ENCODE measurements at places on chromosomes 7 and 10. TPM values are rescaled to one million over a fixed set of nuclear protein-coding genes. Genes with fewer than 3 reads are reported as not detected.

The IGFBP1 gene
- total RNA-seq: not detected

The ADARB2 gene
- total RNA-seq: not detected

The OPN1SW gene
- total RNA-seq: not detected

The FAM20C gene
- 104 TPM for total RNA-seq

The TMEM26 gene
- total RNA-seq: 0.54 TPM

GRCh38 chr10:30553626-30554439 is 75.7 kb downstream of the LYZL2 start:
- DNase-seq: peak; percentile 89

GRCh38 chr10:111233439-111233838 is 156.6 kb downstream of the ADRA2A start:
- no peak for DNase-seq

GRCh38 chr7:50544992-50545391 is 20.2 kb downstream of the DDC start:
- DNase-seq: no peak

GRCh38 chr10:48450741-48451466 is 144.4 kb downstream of the MAPK8 start:
- peak; percentile 38 for DNase-seq

DNA sequence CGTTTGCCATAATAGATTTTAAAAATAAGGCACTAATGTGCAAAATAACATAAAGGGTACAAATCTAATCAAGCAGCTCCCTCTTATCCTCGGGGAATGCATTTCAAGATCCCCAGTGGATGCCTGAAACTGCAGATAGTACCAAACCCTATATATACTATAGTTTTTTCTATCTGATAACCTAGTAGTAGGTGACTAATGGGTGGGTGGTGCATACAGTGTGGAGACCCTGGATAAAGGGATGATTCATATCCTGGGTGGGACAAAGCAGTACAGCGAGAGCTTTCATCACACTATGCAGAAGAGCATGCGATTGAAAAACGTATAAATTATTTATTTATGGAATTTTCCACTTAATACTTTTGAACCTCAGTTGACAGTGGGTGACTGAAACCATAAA is 464.5 kb downstream of the GRID1 start:
- DNase-seq: no peak

GRCh38 chr10:24418532-24418931 is 209.6 kb downstream of the KIAA1217 start:
- DNase-seq: no peak

DNA sequence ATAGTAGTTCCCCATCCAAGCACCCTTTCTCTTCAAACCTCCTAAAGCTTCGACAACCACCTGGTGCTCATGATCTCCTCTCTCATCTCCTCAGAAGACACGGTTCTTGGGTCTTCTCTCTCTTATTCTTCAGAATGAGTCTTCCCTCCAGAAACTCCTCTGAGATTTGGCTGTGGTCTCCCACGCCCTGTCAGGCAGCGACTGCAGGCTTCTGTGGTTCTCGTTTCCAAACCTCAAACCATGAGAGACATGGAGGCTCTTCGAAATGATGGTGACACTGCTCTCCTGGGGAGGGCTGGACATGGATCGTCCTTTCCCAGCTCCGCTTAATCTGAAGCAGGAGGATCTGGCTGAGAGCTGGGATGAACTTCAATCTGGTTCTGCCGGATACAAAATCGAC is 78.6 kb upstream of the PITRM1 start:
- no peak for DNase-seq

DNA sequence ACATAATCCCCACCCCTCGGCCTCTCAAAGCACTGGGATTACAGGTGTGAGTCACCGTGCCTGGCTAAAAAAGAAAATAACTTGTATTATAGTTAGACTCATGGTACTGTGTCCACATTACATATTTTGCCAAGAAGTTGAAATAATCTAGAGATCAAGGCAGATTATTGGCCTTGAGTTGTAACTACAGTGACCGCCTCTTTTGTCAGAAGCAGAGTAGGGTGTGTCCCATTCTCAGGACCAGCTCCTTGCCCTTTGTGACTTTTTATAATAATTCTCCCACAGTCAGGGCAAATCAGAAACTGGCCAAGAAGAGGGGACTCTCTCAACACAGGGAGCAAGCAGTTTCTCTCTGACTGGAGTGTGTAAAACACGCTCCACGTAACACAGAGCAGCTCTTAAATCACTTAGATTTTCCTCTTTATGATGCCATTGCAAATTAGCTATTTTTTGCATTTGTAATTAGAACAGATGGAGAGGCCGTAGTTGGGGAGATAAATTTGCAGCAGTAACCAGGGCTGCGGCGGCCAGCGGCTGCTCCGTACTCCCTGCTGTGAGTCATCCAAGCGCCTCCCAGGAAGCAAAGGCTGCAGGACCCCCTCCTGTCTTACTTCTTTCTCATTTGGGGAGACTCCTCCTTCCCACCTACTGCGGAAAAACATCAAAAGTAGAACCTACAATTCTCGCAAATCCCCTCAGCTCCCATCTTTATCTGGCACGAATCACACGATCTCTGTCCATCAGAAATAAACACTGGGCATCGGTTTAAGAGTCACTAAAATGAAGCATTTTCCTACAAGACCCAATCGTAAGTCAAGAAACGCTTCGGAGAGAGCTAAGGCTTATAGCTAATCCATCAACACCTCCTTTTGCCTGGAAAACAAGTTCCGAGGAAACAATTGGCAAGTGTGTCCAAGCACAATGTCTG is 32.1 kb upstream of the MSRB2 start:
- peak; percentile 79 for DNase-seq

GRCh38 chr10:118369641-118370205 is 27.6 kb upstream of the FAM204A start:
- DNase-seq: no peak

GRCh38 chr10:11636697-11637303 is 25.4 kb upstream of the USP6NL start:
- no peak for DNase-seq

All from aorta (tissue), 5 donors.